NCI-H524 treated with DMSO at 0.1 percent for 48 hours (cell line): ENCODE measurements at places on chromosomes 3 and 15.

DNA sequence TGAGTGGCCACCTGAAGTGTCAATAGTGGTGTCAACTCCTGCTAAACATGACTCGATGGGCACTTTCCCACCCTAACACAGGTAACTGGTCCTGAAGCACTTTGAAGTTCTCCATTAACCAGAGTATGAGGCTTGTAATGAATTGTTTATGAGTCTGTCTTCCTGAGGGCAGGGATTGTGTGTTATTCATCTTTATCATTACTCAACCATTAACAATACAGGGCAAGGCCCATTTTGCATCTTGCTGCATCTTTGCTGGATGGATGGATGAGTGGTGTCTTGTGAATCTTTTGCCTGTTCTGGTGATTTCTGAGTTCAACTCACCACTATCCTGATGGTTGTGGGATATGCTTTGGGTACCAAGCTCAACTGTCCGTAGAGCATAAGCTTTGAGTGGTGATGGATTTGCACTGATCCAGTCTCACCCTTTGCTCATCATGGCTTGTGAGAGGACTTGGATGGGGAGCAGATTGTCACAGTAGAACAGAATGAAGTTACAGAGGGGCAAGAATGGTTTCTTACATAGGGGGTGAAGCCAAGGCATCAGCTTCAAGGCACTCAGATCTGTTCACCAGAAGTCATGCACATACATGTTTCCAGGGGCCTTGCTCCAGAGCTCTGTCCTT, 22.3 kb upstream of the EPB42 start:
- no peak for DNase-seq

- no peak for DNase-seq
Measured at GRCh38 chr3:174219738-174220137, 639.4 kb upstream of the NAALADL2 start.

GRCh38 chr15:67832031-67832551, 6.8 kb downstream of the SKOR1 start:
- no peak for DNase-seq

DNA sequence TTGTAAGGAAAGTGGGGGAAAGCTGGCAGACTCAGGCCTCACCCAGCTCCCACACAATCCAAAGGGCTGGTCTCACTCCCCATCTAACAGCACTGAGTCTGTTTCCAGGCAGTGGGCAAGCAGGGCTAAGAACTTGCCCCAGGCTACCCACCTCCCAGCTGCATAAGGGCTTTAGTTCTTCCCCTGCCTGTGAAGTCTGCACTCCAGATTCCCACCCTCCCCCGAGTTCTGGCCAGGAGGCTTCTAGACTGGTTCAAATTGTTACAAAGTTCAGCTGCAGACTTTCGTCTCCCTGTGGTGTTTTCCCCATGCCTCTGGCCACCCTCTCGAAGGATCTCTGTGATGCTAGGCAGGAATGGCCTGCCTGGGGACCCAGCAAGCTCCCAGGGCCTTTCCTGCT, 11.2 kb downstream of the EHHADH start:
- no peak for DNase-seq

- no peak for DNase-seq
Measured at GRCh38 chr15:89984421-89985010, 16.6 kb upstream of the ZNF710 start.

DNA sequence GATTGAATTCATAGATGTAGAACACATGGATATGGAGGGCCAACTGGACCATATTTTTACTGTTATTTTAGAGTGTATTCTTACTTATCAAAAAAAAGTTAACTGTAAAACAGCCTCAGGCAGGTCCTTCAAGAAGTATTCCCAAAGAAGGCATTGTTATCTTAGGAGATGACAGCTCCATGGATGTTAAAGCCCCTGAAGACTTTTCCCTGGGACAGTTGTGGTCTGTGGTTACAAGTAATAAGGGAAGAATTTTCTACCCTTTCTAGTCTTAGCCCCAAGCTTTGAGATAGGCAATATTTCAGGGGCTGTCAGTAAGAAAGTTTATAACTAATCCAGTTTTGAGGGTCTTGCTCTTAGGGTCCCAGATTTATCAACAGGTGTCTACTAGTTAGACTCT, 62.5 kb downstream of the LRRC49 start:
- no peak for DNase-seq

DNA sequence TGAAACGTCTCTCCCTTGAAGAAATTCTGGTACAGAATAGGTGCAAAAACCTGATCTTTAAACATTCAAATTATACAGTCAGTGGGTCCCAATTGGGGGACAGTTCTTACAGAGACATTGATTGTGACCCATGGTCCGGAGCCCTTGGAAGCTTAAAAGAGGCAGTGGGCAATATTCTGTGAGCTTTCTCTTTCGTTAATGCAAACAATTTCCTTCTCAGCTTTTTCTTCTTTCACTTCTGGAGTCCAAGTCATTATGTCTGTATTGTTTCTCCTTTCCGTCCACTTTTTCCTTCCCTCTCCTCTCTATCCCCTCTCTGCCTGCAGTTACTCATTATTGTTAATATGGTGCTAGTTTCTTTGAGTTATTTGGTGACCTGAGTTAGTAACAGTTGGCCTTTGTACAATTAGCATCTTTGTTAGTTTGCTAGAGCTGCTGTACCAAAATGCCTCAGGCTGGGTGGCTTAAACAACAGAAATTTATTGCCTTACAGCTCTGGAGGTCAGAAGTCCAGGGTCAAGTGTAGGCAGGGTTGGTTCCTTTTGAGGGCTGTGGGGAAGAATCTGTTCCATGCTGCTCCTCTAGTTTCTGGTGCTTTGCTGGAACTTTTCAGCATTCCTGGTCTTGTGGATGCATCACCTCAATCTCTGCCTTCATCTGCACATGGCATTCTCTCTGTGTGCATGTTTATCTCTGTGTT, 102.6 kb downstream of the GMPS start:
- DNase-seq: no peak
